Activated naive CD8-positive, alpha-beta T cell treated with anti-CD3 and anti-CD28 coated beads, Interleukin-2, amount 10 ng/mL, durations not matched to agents 7 days and 5 days (primary cell): ENCODE measurements at places on chromosomes 11 and 22.
A peak's percentile ranks its signal among the peaks of the same experiment; 100 is the strongest.

GRCh38 chr11:57792870-57793269 lies 31.3 kb downstream of the CTNND1 start:
- DNase-seq = no peak

DNA sequence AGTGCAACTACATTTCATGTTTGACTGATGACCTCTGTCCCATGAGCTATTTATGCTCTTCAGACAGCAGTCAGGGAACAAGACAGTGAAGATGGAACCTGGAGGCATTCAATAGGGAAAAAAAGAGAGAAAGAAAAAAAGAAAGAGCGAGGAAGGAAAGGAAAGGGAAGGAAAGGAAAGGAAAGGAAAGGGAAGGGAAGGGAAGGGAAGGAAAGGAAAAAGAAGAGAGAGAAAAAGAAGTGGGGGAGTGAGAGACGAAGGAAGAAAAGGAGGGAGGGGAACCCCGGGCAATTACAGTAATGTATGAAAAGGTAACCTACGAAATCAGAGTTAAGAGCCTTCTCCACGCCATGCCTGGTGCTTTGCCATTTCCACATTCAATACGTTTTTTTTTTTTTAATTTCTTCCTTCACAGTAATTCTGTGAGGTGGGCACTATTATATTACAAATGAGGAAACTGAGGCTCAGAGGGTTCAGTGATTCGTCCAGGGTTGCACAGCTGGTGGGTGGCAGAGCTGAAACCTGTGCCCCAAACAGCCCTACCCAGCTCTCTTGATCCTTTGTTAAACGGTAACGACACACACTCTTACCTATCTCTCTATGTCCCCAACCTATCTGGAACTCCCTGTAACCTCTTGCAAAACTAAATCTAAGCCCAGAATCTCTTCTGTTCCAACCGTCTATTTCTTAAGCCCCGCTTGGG lies 39.3 kb downstream of the ETS1 start:
- no peak for DNase-seq

DNA sequence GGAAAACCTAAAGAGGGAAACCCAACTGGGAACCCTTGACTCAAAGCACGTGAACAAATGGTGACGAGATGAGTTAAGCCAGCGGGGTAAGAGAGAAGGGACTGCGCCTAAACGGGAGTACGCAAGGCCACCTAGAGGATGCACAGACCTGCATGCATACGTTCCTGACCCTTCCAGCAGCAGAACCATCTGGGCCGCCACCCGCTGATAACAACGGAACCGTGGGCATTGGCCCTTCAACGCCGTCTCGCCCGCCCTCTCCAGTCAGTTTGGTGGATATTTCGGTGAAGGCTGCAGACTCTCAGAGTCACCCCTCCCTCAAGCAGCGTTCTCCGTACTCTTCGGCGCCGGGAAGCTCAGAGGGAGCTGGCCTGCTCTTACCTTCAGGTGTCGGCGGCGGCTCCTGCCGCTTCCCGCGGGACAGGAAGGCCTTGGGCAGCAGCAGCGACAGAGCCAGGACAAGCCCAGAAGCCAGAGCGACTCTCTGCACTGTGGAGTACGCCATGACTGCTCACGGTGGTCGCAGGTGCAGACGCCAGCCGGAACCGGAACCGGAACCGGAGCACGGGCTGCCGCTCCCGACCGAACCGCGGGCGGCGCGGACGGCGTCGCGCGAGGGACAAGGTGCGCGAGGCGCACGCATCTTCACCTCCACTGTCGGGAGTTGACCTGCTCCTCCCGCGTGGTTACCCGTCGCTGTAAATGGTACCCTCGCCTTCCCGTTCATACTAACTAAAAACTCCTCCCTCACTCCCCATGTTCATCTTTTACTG lies at the start of gene RIC3:
RIC3 (minus strand) TSS at position 541 of the 773 bp plus-strand sequence; CDS start at position 505, 36 bp downstream.
- peak; percentile 70 for DNase-seq

- DNase-seq = no peak
These were observed 53.8 kb upstream of the MPEG1 start for GRCh38 chr11:59266491-59266890.

- DNase-seq = no peak
These were observed 87.0 kb downstream of the DLG2 start for GRCh38 chr11:85540181-85540580.

GRCh38 chr11:64388894-64389293 lies 29.9 kb downstream of the RPS6KA4 start:
- no peak for DNase-seq
